ENCODE measurements at places on chromosomes 3 and 15. TPM values are rescaled to one million over a fixed set of nuclear protein-coding genes. Genes with fewer than 3 reads are reported as not detected.

XCR1 gene
- polyA plus RNA-seq: 0.03 TPM

TEX55 gene
- polyA plus RNA-seq: not detected

GRCh38 chr3:151226088-151226563, 23.1 kb upstream of the GPR171 start:
- no peak for DNase-seq

BCHE gene
- polyA plus RNA-seq: 0.31 TPM

IRAK2 gene
- polyA plus RNA-seq: 3.2 TPM

DNA sequence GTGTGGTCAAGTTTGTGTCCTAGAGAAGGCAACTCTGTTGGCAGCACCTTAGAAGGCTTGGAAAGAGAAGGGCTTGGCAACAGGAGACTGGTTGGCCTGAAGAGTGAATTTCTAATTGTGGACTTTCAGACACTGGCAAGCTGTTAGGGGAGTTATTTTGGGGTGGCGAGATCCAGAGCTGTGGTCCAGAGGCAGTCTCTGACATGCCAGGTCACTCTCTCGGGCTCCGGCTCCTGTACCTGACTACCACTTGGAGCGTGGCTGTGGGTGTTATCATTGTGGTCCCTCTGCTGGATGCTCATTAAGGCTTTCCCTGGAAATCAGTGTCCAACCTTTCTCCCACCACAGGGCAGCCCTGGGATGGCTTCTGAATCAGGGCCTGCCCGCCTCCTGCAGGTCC, 209.0 kb downstream of the SLCO3A1 start:
- no peak for DNase-seq

GRCh38 chr3:16299746-16300145, 34.7 kb downstream of the OXNAD1 start:
- no peak for DNase-seq

VIPR1 gene
- 3.1 TPM for polyA plus RNA-seq

NR2E3 gene
- 0.25 TPM for polyA plus RNA-seq

- no peak for DNase-seq
Measured at GRCh38 chr3:172259726-172260248, 188.5 kb downstream of the GHSR start.

GRCh38 chr3:143535994-143536784, 312.1 kb downstream of the SLC9A9 start:
- DNase-seq: no peak

DNA sequence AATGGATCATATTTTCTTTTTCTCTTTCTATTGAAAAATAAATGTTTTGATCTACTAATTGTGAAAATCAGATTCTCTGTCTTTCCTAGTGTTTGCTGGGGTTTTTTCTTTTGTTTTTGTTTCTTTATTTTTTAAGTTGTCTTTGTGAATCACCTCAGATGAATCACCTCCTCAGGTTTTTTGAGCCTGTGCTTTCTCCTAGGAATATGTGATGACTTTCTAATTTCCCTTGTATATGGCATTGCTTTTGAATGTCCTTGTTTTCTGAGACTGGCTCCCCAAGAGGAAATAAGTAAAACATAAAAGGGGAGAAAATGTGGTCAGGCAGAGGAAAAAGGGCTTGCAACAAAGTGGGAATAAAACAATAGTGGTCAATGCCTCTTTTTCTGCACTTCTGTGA, 750.0 kb downstream of the ZPLD1 start:
- no peak for DNase-seq

GRCh38 chr3:4411236-4411635, 55.8 kb downstream of the SUMF1 start:
- DNase-seq: no peak

LRIG1 gene
- 31.5 TPM for polyA plus RNA-seq

SAMMSON gene
- polyA plus RNA-seq: 0.46 TPM

HCN4 gene
- 0.06 TPM for polyA plus RNA-seq

DNA sequence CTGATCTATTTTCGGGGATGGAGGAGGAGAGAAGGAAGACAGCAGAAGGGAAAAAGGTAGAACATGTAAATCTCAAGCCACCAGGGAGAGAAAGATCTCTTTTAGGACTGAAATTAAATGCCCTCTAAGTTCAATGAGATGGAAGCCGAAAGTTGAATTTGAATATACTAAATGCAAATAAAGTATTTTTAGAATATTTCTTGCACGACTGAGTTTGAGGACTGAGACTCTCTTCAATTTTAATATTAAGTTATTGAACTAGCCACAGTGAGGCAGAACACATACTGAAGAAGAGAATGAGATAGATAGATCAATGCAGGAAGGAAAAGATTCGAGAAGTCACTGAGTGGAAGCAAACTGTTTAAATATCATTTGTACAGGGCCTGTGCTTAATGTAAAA, 399.9 kb upstream of the CBLB start:
- no peak for DNase-seq

DNA sequence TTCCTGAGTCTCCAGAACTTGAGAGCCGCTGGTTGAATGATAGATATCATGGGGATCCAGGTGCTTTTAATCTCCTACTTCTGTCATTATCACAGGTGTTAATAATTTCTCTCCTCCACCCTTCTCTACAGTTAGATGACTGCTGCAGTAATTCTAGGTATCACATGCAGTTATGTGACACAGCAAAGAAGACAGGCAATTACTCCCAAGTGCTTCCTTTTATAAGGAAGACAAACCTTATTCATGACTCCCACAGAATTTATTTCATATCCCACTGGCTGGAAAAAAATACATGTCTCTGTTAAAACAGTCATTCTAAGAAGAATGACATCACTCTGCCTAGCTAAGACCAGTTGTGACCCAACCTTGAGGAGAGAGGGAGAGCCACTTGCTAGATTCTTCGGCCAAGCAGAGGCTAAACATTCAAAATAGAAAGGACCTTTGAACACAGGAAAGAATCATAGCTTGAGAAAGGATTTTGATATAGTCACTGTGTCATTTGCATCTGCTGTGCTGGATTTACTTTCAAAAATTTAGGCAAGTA, 500.6 kb downstream of the SI start:
- DNase-seq: no peak

TMCO5A gene
- polyA plus RNA-seq: 1.4 TPM

DNA sequence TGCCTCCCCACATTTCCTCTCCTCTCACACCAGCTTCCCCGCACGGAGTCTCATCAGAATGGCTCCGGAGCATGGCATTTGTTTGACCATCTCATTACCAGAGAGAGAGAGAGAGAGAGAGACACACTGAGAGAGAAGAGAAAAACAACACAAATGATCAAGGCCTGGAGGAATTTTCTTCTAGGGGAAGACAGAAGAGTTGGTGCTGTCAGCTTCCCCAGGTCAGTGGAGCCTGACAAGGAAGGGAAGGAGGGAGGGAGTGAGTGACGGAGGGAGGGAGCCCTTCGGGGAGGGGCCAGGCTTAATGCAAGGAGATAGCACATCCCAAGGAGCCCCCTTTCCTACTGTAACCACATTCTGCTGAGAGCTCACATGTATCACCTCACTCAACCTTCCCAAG, 9.1 kb downstream of the ST8SIA2 start:
- no peak for DNase-seq

- DNase-seq: peak; percentile 88
Measured at GRCh38 chr3:49017971-49018706, at the start of gene DALRD3. DALRD3 (minus strand) TSS chr3:49018580; CDS start chr3:49018564, 16 bp downstream.

- no peak for DNase-seq
Measured at GRCh38 chr15:57003418-57003817, 85.0 kb downstream of the TCF12 start.

DNA sequence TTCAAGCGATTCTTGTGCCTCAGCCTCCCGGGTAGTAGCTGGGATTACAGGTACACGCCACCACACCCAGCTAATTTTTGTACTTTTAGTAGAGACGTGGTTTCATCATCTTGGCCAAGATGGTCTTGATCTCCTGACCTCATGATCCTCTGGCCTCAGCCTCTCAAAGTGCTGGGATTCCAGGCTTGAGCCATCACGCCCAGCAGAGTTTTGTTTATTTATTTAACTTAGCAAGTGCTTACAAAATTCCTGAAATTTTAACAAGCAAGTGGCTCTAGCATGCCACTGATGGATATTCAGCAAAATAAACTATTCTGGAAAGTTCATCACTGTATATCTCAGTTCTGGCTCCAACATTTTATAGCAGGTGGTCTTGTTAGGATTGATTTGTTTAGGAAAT, 585.9 kb downstream of the OTOL1 start:
- DNase-seq: no peak

GRCh38 chr15:65386376-65386775, 8.6 kb upstream of the IGDCC3 start:
- no peak for DNase-seq

DNA sequence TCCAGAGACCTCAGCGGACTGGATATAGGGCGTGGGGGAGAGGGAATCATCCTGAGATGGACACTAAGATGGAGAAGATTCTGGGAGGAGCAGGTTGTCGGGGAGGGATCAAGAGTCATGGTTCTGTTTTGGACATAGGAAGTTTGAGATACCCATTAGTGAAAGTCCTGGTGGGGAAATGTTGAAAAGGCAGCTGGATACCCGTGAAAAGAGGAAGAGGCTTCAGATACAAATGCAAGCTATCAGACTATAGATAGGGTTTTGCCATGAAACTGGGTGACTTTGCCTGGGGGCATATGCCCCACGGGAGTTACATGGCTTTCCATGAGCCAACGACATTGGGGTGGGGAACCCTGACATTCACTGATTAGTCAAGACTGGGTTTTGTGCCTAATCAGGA, 1.1 kb upstream of the GPR62 start:
- no peak for DNase-seq

DNA sequence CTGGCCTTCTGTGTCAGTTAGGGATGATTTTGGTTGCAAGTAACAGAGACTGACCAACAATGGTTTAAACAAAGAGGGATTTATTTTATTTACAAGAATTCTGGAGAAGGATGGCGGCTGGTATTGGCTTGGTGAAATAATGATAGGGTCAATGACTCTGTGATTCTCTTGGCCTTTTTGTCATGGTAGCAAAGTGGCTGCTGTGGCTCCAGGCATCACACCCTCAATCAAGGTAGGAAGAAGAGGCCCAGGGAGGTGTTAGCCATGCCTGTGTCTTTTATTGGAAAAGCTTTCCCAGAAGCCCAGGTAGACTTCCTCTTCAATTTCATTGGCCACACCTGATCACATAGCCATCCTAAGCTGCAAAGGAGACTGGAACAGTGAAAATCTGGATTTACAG, 13.1 kb downstream of the FAM107A start:
- no peak for DNase-seq

DNA sequence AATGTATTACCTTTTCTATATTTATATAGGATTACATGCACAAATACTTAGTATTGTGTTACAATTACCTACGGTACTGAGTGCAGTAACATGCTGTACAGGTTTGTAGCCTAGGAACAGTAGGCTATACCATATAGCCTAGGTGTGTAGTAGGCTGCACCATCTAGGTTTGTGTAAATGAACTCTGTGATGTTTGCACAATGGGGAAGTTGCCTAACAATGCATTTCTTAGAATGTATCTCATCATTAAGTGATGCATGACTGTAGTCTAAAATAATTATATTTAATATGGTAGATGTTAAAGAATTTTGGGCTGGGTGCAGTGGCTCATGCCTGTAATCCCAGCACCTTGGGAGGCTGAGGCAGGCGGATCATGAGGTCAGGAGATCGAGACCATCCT, 281.0 kb downstream of the KLF13 start:
- DNase-seq: no peak

GRCh38 chr15:93141371-93141794, 52.4 kb upstream of the RGMA start:
- no peak for DNase-seq

DNA sequence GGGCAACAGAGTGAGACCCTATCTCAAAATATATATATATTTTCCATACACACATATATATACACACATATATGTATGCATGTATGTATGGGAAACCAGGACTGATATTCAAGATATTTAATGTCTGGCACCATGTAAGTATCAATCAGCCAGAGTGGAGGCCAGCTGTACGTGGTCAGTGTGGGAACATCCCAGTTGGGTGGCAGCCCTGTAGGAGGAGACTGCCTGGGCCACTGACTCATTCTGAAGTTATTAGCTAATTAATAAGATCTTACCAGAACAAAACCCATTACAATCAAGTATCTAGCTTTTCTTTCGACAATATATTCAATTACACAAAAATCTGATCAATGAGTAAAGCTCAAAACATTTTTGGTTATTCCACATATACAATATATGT, 85.1 kb upstream of the OCA2 start:
- no peak for DNase-seq

DNA sequence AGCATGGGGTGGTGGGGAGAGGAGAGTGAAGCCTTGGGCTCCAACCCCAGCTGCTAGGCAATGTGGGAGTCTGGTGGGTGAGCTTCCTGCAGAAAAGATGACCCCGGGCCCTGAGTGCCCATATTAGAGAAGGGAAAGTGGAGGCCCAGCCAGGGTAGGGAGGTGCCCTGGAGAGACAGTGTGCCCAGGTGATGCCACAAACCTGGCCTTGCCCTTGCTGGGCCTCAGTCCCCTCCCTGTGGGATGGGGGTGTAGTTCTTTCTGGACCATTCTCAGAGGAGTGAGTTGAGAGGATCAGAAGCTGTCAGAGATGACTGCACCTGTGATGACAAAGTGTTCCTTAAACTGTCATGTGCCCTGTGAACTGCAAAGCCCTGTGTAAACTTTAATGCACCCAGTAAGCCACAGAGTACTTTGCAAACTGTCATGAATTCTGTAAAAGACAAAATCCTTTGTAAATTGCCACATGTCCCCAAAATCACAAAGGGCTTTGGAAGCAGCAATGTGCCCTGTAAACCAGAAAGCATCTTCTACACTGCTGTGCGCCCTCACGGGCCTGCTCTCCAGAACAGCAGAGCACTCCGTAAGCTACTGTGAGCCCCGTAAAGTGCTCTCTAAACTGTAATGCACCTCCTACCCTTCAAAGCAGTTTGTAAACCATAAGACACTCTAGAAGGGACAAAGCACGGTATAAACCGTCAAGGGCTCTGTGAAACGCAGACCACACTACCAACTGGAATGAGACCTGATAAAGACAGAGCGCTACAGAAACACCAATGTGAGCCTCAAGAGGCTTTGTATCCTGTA, 51.3 kb upstream of the FGD5 start:
- no peak for DNase-seq

- DNase-seq: no peak
Measured at GRCh38 chr3:144039661-144040060, 68.0 kb downstream of the DIPK2A start.

TMC3 gene
- polyA plus RNA-seq: 0.03 TPM

MAGI1 gene
- polyA plus RNA-seq: 14.5 TPM

GRCh38 chr3:109718850-109719249, 381.5 kb upstream of the DPPA4 start:
- DNase-seq: no peak

CRTAP gene
- 65.2 TPM for polyA plus RNA-seq
